CD4-positive, alpha-beta T cell treated with Interleukin-6 at 100 ng/mL for 8 hours (primary cell): ENCODE measurements at places on chromosomes 3 and 15.

GRCh38 chr3:143302638-143303171 is 183.1 kb downstream of the CHST2 start:
- no peak for DNase-seq

DNA sequence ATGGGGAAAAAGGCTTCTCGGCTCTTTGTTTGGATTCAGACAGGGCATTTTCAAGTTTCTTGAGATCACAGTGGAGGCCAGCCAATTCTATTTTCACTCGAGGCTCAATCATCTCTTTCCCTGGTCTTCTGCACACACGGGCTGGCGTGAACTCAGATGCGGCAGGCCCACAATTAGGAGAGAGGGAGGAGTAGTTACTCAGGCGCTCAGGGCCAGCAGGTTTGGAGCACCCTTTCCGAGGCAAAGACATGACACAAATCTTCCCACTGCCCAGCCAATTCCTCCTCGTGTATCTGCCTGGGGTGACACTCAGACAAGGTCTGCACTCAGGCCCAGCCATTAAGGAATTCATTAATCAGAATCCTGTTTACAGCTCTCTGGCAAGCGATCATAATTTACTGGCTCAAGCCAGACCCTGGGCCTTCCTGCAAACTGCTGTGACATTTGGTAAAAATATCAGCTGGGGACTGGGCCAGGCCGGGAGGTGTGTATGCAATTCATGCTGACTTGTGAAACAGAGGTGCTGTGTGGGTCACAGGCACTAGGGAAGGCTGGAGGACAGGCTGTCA is 68.1 kb upstream of the TLE3 start:
- no peak for DNase-seq

GRCh38 chr15:90004671-90005070 is 3.5 kb downstream of the ZNF710 start:
- no peak for DNase-seq

DNA sequence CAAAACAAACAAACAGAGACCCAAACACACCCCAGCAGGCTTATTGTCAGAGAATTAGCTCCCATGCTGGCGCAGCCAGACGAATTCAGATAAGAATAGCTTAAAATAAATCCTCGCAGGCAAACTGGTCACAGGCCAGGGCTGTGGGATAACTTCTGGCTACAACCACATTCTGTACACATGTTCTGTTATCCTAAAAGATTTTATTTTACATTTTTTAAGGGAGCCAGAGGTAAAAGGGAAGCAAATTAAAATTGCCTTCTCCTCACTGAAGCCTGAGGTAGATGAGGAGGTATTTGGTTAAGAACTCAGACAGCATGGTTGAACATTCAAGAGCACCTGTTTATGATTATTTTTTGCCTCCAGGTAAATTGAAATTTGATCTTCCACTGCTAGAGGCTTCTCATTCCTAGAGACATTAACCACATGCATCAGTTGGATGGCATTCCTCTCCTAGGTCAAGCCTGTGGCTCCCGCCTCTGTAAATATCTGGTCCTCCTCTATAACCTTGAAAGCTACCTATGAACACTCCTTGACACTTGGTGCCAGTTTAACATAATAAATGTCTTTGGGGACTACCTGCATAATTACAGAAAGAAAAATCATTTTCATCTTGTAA is 190.3 kb downstream of the SATB1 start:
- no peak for DNase-seq
